ENCODE measurements at places on chromosomes 5 and 9. TPM values are rescaled to one million over a fixed set of nuclear protein-coding genes. Genes with fewer than 3 reads are reported as not detected.

DNA sequence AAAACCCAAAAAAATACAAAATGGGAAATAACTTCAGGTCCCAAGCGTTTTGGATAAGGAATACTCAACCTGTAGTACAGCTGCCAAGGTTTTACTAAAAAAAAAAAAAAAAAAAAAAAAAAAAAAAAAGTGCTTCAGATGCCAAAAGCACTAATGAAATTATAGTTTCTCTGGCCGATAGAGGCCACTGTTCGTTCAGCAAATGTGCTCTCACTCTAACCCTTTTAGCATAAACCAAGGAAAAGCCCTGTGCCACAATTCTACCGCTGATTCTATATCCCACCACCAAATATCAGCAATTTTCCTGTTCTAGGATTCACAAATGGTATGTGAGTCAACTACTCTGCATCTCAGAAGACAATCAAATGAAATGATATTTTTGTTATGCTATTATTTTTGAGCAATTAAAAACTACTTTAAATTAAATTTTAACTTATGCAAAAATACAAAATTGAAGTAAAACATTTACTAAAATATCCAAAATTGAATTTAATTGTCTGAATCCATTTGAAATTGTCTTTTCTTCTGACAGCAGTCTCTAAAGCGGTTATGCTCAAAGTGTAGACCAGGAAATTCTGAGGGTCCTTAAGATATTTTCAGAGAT lies 79.8 kb downstream of the RICTOR start:
- peaks cover 26% of the 10 kb centered on the region for H3K36me3 ChIP-seq
- DNase-seq = no peak
- H3K27me3 ChIP-seq = no peaks in the 10 kb centered on the region
- H3K27ac ChIP-seq = no peak overlapping the region
- no peak overlapping the region for H3K4me3 ChIP-seq

DNA sequence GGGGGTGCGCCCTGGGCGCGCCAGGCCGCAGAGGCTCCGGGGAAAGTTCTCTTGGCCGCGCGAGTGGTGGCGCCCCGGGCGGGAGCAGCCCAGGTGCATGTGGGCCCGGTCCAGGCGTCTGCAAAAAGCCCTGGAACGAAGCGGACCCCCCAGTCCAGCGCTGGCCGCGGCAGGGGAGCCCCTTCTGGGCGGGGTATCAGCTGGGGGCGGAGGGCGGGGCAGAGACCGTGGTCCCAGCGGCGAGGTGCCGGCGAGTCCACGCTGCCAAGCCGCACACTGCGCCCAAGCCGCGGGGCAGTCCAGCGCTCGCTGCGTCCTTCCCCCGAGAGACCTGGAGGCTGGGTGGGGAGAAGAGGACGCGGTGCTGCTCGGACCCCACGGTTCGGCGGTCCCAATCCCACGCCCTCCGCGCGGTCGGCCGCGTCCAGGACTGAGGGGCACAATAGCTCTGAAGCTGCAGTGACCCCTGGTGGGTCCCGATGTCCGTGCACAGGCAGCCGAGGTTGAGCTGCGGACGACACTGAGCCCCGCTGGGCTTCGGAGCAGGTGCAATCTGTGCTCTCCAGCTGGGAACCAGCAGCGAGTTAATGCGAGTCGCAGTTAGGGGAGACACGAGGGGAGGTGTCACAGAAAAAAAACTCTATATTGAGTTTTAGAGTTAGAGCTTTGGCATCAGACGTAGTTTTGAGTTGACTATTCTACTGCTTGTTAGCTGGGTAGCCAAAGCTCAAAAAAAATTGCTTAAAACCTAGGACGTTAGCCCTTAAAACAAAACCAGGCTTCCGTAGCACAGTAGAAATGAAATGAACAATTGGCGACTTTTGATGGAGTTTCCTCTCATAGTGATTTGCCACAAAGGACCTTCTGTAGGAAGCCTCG lies 1.1 kb upstream of the EPB41L4A start:
- peak overlapping the region; percentile 81 for H3K4me3 ChIP-seq
- H3K27ac ChIP-seq = no peak overlapping the region
- peaks cover 6% of the 10 kb centered on the region for H3K27me3 ChIP-seq
- no peaks in the 10 kb centered on the region for H3K36me3 ChIP-seq
- peak; percentile 42 for DNase-seq

ARL14EPL gene
- not detected for total RNA-seq

GRCh38 chr5:132641841-132642240 lies 16.1 kb upstream of the IL13 start:
- no peak for DNase-seq
- H3K27me3 ChIP-seq = no peaks in the 10 kb centered on the region
- peaks cover 43% of the 10 kb centered on the region for H3K36me3 ChIP-seq
- no peak overlapping the region for H3K27ac ChIP-seq

ANKRD34B gene
- total RNA-seq = not detected

DNA sequence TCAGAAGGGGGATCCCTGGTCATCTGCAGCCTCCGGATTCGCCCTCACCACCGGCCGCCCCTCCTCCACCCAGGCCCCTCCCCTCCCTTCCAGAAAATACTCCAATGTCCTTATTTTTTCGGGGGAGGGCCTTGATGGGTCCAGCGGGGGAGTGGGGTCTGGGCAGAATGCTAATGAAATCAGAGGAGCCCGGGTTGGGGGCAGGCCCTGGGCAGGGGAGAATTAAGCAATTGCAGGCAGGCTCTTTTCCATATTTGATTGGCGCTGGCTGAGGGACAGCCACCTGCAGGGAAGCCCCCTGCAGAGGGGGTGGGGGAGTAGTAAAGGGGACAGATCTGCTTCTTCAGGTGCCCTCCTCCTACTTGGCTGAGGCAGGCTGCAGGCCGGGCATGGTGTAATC lies 21.3 kb downstream of the PRRX2 start:
- H3K27ac ChIP-seq = no peak overlapping the region
- DNase-seq = no peak
- H3K4me3 ChIP-seq = no peak overlapping the region
- no peaks in the 10 kb centered on the region for H3K4me1 ChIP-seq

DNA sequence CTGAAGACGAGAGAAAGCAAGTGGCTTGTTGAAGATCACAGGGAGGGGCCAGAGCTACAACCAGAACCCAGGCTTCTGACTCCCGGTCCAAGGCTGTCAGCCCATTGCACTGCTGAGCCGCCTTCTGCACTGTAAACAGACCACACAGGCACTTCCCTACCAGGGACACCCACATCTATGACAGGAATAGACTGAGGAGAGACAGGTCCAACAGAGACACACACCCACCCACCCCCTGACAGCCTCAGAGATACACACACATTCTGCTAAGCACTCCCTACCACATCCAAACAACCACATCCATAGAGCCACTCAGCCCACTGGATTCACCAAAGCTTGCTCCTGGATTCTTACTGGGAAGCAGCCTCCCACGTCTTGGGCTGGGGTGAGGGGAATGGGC lies 23.0 kb upstream of the MYORG start:
- peaks cover 20% of the 10 kb centered on the region for H3K36me3 ChIP-seq
- H3K27me3 ChIP-seq = no peaks in the 10 kb centered on the region
- DNase-seq = no peak
- no peak overlapping the region for H3K27ac ChIP-seq
- no peak overlapping the region for H3K4me3 ChIP-seq
- H3K4me1 ChIP-seq = no peaks in the 10 kb centered on the region

DNA sequence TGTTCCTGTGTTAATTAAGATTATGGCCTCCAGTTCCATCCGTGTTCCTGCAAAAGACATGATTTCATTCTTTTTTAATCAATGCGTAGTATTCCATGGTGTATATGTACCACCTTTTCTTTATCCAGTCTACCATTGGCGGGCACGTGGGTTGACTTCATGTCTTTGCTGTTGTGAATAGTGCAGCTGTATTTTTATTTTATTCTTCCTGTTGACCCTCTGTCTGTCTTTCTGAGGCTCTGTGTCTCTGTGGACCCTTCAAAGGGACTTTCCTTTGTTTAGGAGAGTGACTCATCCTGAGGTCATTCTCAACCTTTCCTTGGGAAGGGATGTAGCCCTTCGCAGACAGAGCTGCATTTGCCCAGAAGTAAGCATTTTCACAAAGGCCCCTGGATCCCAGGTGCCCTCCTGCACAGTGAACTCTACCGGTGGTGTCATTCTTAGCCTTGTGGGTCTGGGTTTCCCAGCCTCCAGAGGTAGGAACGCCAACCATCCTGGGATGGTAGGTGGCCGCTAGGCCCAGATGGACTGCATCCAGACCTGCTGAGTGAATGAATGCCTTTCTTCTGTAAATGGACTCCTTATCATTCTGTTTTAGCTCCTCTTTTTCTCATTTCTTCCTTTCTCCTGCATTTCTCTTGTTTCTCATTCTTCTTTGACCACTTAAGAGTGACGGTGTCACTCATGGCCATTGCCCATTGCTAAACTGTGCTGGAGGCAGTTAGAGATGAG lies 22.4 kb downstream of the TRIO start:
- H3K36me3 ChIP-seq = no peaks in the 10 kb centered on the region
- peaks cover 10% of the 10 kb centered on the region for H3K4me1 ChIP-seq
- no peak overlapping the region for H3K27ac ChIP-seq

DNA sequence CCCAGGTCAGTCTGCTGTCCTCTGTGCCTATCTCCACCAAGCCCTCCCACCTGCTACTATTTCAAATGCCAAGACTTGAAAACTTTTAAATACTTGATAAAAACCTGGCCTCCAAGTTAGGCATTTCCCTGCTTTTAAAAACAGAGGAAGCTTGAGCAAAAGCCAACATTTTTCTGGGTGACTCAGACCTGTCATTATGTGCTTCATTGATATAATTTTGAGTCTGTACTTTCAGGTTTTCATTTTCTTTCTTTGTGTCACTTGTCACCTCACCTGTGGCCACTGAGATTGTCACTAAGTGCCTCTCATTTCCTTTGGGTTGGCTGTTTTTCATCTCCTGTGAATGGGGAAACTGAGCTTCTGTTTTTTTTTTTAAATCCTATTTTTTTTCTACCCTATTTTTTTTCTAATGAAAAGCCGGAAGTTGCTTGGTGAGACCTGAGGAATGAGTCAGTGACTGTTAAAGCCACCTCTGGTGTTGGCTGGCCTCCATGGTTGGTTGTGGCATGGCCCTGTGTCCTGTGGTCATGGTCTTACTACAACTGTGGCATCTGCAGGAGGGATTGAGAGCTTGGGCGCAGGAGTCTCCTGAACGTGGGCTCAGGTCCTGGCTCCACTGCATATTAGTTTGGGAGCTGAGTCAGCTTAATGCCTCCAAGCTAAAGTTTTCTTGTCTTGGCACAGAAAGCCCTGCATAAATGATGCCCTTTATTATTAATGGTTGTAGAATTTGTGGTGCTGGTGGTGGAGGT lies 56.7 kb downstream of the ARHGAP26 start:
- no peaks in the 10 kb centered on the region for H3K27me3 ChIP-seq
- peaks cover 46% of the 10 kb centered on the region for H3K4me1 ChIP-seq
- H3K27ac ChIP-seq = no peak overlapping the region
- DNase-seq = peak; percentile 48
- no peaks in the 10 kb centered on the region for H3K36me3 ChIP-seq
- H3K4me3 ChIP-seq = no peak overlapping the region

DNA sequence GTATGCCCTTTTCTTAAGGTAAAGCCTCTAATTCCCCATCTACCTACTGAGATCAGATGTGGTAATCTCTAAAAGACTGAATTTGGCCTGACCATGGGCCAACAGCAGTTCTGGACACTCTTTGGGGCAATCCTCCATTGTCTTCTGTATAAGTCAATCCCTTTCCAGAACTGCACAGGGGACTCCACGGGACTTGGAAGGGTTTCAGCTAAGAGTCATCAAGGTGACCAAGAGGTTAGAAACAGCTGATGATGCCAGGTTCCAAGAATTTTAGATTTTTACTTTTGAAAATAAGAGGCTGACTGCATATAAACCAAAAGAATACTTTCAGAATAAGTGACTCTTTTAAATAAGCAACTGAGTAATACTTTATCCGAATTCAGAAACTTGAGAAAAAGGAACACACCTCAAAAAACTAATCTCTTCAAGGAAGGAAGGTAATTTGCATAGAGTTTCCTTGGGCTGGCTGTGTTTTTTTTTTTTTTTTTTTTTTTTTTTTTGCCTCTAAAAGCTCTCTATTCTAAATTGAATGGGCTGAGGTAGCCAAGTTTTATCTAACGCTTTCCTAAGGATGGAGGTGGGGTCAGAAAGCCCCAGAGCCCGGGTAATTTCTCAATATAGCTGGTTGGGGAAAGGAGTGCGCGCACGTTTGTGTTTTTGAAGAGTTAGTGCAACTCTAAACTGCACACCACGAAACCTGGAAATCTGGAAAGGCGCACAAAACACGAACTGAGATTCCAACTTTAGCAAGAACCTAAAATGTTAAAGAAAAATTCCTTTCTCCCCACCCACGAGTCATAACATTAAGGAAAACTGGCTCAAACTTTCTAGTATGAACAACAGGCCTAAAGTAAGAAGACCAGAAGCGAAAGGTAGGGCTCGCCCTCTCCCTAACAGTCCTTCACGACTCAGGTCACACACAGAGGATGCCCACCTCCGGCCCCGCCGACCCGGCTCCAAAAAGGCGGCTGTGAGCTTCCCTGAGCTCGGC lies 1.3 kb downstream of the VCP start:
- H3K4me3 ChIP-seq = peak overlapping the region; percentile 74
- peaks cover 29% of the 10 kb centered on the region for H3K36me3 ChIP-seq
- DNase-seq = no peak
- H3K4me1 ChIP-seq = peaks cover 42% of the 10 kb centered on the region

GRCh38 chr9:89177012-89177943 lies 1.3 kb downstream of the SHC3 start:
- no peak overlapping the region for H3K4me3 ChIP-seq
- H3K4me1 ChIP-seq = peaks cover 8% of the 10 kb centered on the region
- DNase-seq = no peak
- peaks cover 24% of the 10 kb centered on the region for H3K27me3 ChIP-seq
- H3K27ac ChIP-seq = no peak overlapping the region

GRCh38 chr9:38699337-38699736 lies 20.6 kb downstream of the FAM240B start:
- no peaks in the 10 kb centered on the region for H3K27me3 ChIP-seq
- no peak overlapping the region for H3K4me3 ChIP-seq
- H3K27ac ChIP-seq = no peak overlapping the region
- no peaks in the 10 kb centered on the region for H3K36me3 ChIP-seq

DNA sequence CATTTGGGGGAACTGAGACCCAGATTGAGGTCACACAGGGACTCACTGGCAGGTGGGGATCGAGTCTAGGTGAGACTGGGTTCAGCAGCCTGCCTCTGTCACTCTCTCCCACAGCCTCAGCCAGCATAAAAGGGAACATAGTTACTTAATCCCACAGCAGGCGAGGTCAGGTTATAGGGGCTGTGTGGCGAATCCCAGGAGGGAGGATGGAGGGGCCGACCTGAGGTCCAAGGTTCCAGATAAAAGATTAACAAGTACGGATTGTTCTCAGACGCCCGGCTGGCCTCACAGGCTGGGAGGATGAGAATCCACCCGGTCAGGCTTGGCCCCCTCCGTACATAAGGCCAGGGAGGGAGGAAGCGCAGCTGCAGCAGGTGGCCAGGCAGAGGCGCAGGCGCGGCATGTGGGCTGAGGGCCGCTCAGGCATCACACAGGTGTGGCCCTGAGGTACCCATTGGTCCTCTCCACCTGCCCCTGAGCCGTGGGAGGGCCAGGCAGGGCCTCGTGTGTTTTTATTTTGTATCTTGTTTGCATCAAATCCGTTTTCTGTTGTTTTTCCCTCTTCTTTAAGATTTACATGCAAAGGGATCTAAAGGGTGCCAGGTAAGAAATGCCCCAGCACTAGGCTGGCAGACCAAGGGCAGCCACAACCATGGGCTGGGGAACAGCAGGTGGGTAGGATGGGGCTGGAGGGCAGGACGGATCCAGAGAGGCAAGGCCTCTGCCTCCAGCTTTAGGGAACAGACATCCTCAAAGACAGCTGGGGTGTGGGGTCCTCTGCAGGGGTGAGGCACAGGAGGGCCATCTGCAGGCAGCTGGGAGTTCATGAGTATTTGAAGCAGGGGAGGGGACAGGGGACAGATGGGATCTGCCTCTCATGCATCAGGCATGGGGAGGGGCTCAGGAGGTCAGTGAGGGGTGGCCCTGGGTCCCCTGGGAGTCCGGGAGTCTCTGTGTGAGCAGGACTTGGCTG lies 3.6 kb downstream of the SUSD3 start:
- H3K27me3 ChIP-seq = peaks cover 19% of the 10 kb centered on the region
- no peak overlapping the region for H3K4me3 ChIP-seq
- H3K27ac ChIP-seq = peak overlapping the region; percentile 17
- no peak for DNase-seq
- H3K36me3 ChIP-seq = no peaks in the 10 kb centered on the region

PCDHGC4 gene
- 0.31 TPM for total RNA-seq

Measured in natural killer cell (primary cell).